Large intestine (tissue), 12 donors: ENCODE measurements at places on chromosomes 7 and 10. TPM values are rescaled to one million over a fixed set of nuclear protein-coding genes. Genes with fewer than 3 reads are reported as not detected.

DNA sequence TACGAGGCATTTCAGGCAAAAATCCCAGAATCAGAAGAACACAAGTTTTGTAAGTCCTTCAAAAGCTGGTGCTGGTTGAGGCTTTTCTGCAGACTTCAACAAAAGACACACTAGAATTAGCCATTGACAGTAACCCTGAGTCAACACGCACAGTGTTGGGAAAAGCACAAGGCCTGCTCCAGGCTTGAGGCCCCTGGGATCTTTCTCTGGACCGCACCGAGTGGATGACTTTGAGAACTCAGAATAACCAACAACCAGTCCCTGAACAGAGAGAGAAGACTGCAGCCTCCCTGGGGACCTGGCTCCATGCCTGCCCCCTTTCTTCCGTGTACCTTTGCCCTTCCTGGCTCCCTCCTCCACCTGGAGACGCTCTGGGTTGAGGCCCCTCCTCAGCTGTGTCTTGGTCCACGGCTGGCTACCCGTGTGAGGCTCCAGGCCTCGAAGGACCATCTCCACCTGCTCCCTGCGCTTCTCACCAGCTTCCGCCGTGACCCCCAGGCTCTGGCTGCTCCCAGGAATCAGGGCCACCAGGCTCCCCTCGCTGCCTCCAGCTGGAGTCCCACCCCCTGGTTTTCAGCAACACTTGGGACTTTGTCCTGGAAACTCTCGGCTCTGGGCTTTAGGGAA, 28.4 kb downstream of the DIP2C start:
- no peaks in the 10 kb centered on the region for H3K27me3 ChIP-seq
- peak overlapping the region; percentile 79 for H3K27ac ChIP-seq

Gene TBRG4
- 67.4 TPM for polyA plus RNA-seq

- peak overlapping the region; percentile 88 for H3K27ac ChIP-seq
- H3K27me3 ChIP-seq, result no peaks in the 10 kb centered on the region
- H3K4me3 ChIP-seq, result no peak overlapping the region
- H3K36me3 ChIP-seq, result no peaks in the 10 kb centered on the region
Observed at GRCh38 chr10:4678023-4678950, 147.7 kb upstream of the AKR1E2 start.

Gene ANKRD1
- 0.06 TPM for polyA plus RNA-seq

DNA sequence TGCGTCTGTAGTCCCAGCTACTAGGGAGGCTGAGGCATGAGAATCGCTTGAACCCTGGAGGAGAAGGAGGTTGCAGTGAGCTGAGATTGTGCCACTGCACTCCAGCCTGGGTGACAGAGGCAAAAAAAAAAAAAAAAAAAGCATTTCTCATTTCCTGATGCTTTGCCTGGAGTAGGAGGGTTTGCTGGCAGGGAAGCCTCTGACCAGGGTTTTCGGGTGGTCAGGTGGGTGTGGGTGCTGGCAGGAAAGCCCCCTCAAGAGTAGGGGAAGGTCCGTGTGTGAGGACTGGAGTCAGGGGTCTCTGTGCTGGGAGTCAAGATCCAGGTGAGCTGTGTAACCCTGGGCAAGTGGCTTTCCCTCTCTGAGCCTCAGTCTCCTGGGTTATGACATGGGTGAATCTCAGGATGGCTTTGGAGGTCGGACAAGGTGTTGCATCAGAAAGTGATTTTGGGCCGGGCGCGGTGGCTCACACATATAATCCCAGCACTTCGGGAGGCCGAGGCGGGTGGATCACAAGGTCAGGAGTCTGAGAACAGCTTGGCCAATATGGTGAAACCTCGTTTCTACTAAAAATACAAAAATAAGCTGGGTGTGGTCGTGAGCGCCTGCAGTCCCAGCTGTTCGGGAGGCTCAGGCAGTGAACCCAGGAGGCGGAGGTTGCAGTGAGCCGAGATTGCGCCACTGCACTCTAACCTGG, 3.2 kb downstream of the AMZ1 start:
- no peak overlapping the region for H3K4me3 ChIP-seq
- H3K27ac ChIP-seq, result no peak overlapping the region
- peaks cover 5% of the 10 kb centered on the region for H3K4me1 ChIP-seq
- DNase-seq, result no peak
- no peaks in the 10 kb centered on the region for H3K36me3 ChIP-seq

- H3K27ac ChIP-seq, result no peak overlapping the region
- DNase-seq, result no peak
- no peak overlapping the region for H3K4me3 ChIP-seq
- no peaks in the 10 kb centered on the region for H3K4me1 ChIP-seq
- no peaks in the 10 kb centered on the region for H3K36me3 ChIP-seq
Observed at GRCh38 chr10:3616880-3617279, 168.1 kb downstream of the KLF6 start.

Gene TMEM176A
- 300 TPM for polyA plus RNA-seq

Gene ZFAND4
- polyA plus RNA-seq, result 10.0 TPM

- peaks cover 2% of the 10 kb centered on the region for H3K27me3 ChIP-seq
- DNase-seq, result no peak
- no peak overlapping the region for H3K4me3 ChIP-seq
- H3K27ac ChIP-seq, result no peak overlapping the region
- no peaks in the 10 kb centered on the region for H3K36me3 ChIP-seq
Observed at GRCh38 chr7:31815796-31816195, 128.8 kb downstream of the PPP1R17 start.

DNA sequence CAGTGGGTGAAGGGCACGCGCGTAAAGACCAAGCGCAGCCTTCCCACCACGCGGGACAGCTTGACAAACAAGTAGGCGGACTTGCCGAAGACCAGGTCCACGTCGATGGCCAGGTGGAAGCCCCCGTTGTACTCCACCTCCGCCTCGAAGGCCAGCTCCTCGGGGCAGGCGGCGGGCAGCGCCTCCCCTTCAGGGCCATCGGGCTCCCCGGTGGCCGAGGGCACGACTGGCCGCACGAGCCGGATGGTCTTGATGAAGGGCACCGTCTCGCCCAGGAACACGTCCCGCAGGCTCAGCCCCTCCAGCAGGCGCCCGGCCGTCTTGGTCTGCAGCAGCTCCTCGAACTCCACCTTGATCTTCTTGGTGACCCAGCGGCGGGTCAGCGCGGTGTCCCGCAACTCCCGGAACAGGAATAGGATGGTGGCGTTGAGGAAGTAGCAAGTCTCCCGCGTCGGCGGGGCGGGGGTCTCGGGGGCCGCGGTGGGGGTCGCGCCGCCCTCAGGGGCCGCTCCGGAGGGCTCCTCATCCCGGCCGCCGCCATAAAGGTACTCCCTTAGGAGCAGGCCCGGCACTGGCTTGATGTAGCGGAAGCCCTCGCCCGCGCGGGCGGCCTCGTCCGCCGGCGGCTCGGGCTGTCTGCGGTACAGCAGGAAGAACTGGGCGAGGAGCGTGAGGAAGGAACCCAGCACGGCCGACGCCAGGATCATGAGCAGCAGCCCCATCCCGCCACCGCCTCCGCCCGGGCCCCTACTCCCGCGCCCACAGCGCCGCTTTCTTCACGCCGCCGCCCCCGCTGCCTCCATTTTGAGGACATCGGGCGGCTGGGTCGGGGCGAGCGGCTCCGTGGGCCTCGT, 507 bp downstream of the PDZD8 start:
- peaks cover 6% of the 10 kb centered on the region for H3K4me1 ChIP-seq
- DNase-seq, result no peak
- peaks cover 3% of the 10 kb centered on the region for H3K27me3 ChIP-seq
- no peaks in the 10 kb centered on the region for H3K36me3 ChIP-seq

GRCh38 chr10:408236-408635, 273.0 kb downstream of the ZMYND11 start:
- H3K36me3 ChIP-seq, result peaks cover 25% of the 10 kb centered on the region
- H3K4me1 ChIP-seq, result peaks cover 28% of the 10 kb centered on the region
- no peak for DNase-seq
- H3K27ac ChIP-seq, result no peak overlapping the region
- H3K4me3 ChIP-seq, result no peak overlapping the region

Gene SRRM3
- polyA plus RNA-seq, result 5.8 TPM

Gene DENND2A
- 12.2 TPM for polyA plus RNA-seq

Gene JAKMIP3
- polyA plus RNA-seq, result 0.45 TPM

DNA sequence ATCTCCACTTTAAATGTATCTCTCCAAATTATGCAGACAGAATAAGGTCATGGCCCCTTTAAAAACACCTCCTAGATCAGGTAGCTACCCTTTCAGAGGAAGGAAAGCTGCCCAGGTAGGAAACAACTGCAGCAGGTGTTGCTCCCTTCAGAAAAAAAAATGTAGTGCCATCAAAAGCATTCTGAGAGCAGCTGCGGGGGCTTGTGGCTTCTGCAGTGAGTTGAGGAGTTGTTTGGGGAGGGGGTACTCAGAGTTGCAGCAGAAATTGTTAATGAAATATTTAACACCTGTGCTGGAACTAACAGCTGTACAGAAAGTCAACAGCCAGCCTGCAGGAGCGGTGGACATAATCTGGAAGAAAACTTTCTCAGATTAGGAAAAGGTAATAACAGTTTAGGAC, 24.0 kb downstream of the CDHR3 start:
- H3K27me3 ChIP-seq, result no peaks in the 10 kb centered on the region
- H3K4me1 ChIP-seq, result no peaks in the 10 kb centered on the region
- H3K4me3 ChIP-seq, result no peak overlapping the region
- H3K36me3 ChIP-seq, result no peaks in the 10 kb centered on the region

Gene CREM
- polyA plus RNA-seq, result 24.2 TPM

Gene GPNMB
- 6.0 TPM for polyA plus RNA-seq

DNA sequence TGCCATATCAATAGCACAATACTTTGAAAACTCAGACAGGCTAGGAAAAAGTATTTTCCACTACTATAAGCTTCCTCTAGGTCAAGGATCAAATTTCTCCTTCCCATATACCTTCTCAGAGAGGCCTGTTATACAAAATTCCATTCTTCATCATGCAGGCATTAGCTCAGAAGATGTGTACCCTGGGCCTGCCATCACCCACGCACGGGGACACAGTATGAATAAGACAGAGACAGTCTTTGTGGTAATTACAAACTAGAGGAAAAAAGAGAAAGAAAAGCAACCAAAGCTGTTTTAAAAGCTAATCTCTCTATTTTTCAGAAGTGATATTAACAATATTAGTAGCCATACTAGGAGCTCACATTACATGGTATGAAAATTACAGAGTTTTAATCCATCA, 236.8 kb upstream of the AOAH start:
- no peak overlapping the region for H3K4me3 ChIP-seq
- no peaks in the 10 kb centered on the region for H3K4me1 ChIP-seq
- no peaks in the 10 kb centered on the region for H3K36me3 ChIP-seq
- DNase-seq, result no peak
- H3K27me3 ChIP-seq, result no peaks in the 10 kb centered on the region

DNA sequence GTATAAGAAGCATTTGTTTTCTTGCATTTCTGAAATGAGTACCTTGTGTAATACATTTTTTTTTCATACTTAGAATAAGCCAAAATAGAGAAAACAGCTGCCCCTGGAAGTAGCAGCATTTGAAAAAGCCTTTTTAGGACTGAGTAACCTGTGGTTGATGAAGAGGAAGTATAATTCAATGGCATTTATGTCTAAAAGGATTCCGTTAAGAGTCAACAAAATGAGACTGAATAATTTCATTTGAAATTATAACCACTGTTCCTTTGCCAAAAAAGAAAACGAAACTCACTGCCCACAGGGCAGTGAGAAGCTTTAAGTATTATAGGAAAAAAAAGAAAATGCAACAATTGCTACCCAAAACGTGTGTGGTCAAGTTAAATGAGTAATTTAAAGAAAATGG, 705.6 kb upstream of the PHF14 start:
- H3K27me3 ChIP-seq, result no peaks in the 10 kb centered on the region
- H3K36me3 ChIP-seq, result no peaks in the 10 kb centered on the region
- no peak for DNase-seq
- H3K4me3 ChIP-seq, result no peak overlapping the region

DNA sequence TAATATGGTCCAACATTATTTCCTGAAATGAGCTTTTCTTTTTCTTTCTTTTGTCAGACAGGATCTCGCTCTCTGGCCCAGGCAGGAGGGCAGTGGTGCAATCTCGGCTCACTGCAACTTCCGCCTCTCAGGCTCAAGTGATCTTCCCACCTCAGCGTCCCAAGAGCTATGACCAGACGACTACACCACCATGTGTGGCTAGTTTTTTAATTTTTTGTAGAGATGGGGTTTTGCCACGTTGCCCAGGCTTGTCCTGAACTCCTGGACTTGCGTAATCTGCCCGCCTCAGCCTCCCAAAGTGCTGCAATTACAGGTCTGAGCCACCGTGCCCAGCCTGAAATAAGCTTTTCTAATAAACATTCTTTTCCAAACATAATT, 48.6 kb downstream of the CUL2 start:
- no peaks in the 10 kb centered on the region for H3K4me1 ChIP-seq
- H3K27me3 ChIP-seq, result no peaks in the 10 kb centered on the region
- peaks cover 43% of the 10 kb centered on the region for H3K36me3 ChIP-seq
- H3K4me3 ChIP-seq, result no peak overlapping the region

Gene UBTD1
- 4.1 TPM for polyA plus RNA-seq

DNA sequence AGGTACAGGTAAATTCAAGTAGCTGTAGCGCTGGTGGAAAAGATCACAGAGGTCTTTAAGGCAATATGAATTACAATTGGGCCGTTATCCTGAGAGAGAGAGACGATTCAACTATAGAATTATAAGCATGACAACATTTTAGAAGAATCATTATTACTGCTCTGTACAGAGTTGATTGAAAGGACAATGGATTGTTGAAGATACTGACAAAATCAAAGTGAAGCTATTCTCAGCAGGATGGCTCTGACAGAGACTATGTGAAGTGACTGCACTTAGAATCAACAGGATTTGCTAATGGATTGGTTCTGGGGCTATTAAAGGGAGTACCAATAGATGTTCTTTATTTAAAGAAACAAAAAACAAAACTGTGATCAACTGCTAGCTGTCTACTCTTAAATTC, 634.8 kb upstream of the GRM3 start:
- H3K27ac ChIP-seq, result no peak overlapping the region
- H3K4me1 ChIP-seq, result no peaks in the 10 kb centered on the region
- H3K4me3 ChIP-seq, result no peak overlapping the region
- no peak for DNase-seq
- no peaks in the 10 kb centered on the region for H3K36me3 ChIP-seq

- H3K36me3 ChIP-seq, result no peaks in the 10 kb centered on the region
- no peak overlapping the region for H3K4me3 ChIP-seq
- no peaks in the 10 kb centered on the region for H3K4me1 ChIP-seq
- no peak overlapping the region for H3K27ac ChIP-seq
Observed at GRCh38 chr10:133025558-133026090, 62.1 kb upstream of the ADGRA1 start.

GRCh38 chr7:133676805-133677370, 424.0 kb downstream of the EXOC4 start:
- no peaks in the 10 kb centered on the region for H3K27me3 ChIP-seq
- H3K36me3 ChIP-seq, result no peaks in the 10 kb centered on the region
- H3K4me1 ChIP-seq, result no peaks in the 10 kb centered on the region
- H3K4me3 ChIP-seq, result no peak overlapping the region

Gene SKIDA1
- polyA plus RNA-seq, result 1.9 TPM

GRCh38 chr7:69761290-69761922, 163.1 kb downstream of the AUTS2 start:
- H3K27me3 ChIP-seq, result no peaks in the 10 kb centered on the region
- H3K36me3 ChIP-seq, result no peaks in the 10 kb centered on the region
- H3K4me3 ChIP-seq, result no peak overlapping the region
- peaks cover 4% of the 10 kb centered on the region for H3K4me1 ChIP-seq

DNA sequence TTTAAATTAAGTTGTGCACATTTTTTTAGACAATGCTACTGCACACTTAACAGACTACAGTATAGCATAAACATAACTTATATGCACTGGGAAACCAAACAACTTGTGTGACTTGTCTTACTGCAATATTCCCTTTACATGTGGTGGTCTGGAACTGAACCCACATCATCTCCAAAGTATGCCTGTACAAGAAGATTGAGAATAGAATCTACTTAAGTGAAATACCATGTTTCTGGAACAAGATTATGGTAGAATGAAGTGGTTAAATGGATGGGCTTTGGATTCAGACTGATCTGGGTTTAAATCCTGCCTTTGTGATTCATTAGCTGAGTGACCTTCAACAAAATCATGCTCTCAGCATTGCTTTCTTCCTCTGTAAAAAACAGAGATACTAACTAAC, 30.7 kb downstream of the CUL2 start:
- no peak overlapping the region for H3K4me3 ChIP-seq
- no peaks in the 10 kb centered on the region for H3K4me1 ChIP-seq
- DNase-seq, result no peak
- no peak overlapping the region for H3K27ac ChIP-seq
- peaks cover 51% of the 10 kb centered on the region for H3K36me3 ChIP-seq
